ENCODE measurements at places on chromosomes 11 and 22.

DNA sequence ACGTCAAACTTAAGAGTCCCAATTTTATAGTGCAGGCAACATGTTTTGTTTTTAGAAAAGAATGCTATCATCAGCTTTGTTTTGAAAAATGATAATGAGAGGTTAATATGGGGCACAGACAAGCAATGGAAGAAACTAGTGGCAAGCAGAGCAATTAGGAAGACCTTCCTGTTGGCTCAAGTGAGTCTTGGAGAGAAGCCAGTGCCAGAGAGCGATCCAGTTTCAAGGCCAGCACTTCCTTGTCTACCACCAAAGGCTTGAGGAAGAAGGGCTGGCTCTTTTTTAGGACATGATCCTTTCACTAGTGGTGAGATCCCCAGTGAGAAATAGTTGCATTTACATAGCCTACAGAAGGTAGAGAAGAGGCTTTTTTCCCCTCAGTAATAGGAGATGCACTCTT, 1340.7 kb downstream of the LRRC4C start:
- no peak overlapping the region for H3K27ac ChIP-seq
- no peaks in the 10 kb centered on the region for H3K27me3 ChIP-seq
- no peak overlapping the region for H3K4me3 ChIP-seq
- no peaks in the 10 kb centered on the region for H3K4me1 ChIP-seq
- no peaks in the 10 kb centered on the region for H3K36me3 ChIP-seq
- no peak for DNase-seq

GRCh38 chr11:121494355-121495099, 41.8 kb upstream of the SORL1-AS1 start:
- peak overlapping the region; percentile 48 for H3K27ac ChIP-seq
- no peak overlapping the region for H3K4me3 ChIP-seq
- peaks cover 45% of the 10 kb centered on the region for H3K36me3 ChIP-seq
- no peaks in the 10 kb centered on the region for H3K27me3 ChIP-seq
- peaks cover 17% of the 10 kb centered on the region for H3K4me1 ChIP-seq

- H3K27ac ChIP-seq = no peak overlapping the region
- H3K4me1 ChIP-seq = no peaks in the 10 kb centered on the region
- H3K4me3 ChIP-seq = no peak overlapping the region
Observed at GRCh38 chr11:112523477-112523876, 262.8 kb upstream of the PLET1 start.

DNA sequence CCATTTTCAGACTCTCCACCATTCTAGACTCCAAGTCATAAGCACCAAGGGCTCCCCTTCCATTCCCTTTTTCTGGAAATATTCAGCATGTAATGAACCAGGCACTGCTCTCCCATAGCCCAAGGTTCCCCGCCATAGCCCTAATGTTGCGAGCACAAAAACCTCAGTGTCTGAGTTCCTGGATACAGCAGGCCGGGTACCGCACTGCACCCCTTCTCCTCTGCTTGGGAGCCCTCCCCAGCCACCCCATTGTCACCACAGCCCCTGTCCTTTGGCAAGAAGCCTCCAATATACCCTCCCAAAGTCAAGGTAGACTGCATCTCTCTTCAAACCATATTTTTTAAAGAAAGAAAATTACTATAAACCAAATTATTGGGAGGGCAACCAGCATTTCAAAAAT, 1341.1 kb downstream of the BRD1 start:
- no peak for DNase-seq
- no peak overlapping the region for H3K27ac ChIP-seq
- H3K36me3 ChIP-seq = no peaks in the 10 kb centered on the region
- no peak overlapping the region for H3K4me3 ChIP-seq
- peaks cover 14% of the 10 kb centered on the region for H3K27me3 ChIP-seq

DNA sequence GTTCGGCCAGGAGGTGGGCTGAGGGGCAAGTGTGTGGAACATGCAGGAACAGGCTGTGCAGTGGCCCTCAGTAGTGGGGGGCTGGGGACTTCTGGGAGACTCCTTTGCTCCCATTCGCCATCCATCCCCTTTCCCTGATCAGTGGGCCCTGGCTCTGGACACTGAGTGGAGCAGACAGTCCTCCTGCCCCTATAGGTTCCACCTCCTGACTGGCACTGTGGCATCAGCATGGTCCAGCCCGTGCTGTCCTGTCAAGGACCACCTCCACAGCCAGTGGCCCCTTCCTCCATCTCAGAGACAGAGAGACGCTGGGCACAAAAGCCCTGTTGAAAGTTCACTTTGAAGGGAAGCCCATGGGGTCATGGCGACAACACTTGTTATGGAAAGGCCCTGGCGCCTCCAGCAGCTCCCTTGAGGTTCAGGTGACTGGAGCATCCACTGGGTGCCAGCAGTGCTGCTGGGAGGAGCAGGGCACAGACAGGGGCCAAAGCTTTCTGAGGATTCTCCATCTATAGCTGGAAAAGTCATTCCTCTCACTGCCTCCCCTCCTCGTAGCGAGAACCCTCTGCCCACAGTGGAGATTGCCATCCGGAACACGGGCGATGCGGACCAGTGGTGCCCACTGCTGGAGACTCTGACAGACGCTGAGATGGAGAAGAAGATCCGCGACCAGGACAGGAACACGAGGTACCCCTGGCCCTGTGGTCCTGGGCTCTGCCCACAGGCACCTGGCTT, 5.6 kb downstream of the DERL3 start:
- H3K36me3 ChIP-seq = peaks cover 38% of the 10 kb centered on the region
- H3K4me3 ChIP-seq = no peak overlapping the region

- H3K36me3 ChIP-seq = no peaks in the 10 kb centered on the region
- DNase-seq = no peak
Observed at GRCh38 chr11:35950082-35950481, 6.2 kb downstream of the LDLRAD3 start.

- H3K27ac ChIP-seq = no peak overlapping the region
- no peak for DNase-seq
- no peaks in the 10 kb centered on the region for H3K27me3 ChIP-seq
Observed at GRCh38 chr22:23684026-23684425, 6.8 kb upstream of the RGL4 start.

GRCh38 chr22:19517919-19518611, 6.1 kb downstream of the CLDN5 start:
- H3K27ac ChIP-seq = no peak overlapping the region
- H3K4me3 ChIP-seq = no peak overlapping the region
- peaks cover 6% of the 10 kb centered on the region for H3K27me3 ChIP-seq
- H3K4me1 ChIP-seq = peaks cover 1% of the 10 kb centered on the region

DNA sequence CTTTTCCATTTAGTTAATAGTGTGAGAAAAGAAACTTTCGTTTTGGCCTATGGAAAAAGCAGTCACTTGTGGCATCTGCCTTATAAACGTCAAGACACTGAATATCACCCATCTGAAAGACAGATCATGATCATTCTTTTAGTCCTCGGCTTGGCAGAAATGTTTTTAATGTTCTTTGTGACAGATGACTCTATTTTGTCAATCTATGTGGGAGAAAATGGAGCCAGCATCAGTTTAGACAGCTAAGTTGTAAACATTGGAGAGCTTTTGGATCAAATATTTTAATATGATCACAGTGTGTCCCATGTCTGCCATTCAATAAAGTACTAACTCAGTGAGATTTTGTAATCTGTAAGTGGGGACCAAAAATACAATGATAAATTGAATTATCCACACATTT, 85.1 kb upstream of the LUZP2 start:
- no peak for DNase-seq
- no peaks in the 10 kb centered on the region for H3K27me3 ChIP-seq
- H3K4me1 ChIP-seq = no peaks in the 10 kb centered on the region
- H3K36me3 ChIP-seq = no peaks in the 10 kb centered on the region

GRCh38 chr11:8066036-8066910, 14.7 kb upstream of the TUB start:
- no peak for DNase-seq
- H3K4me1 ChIP-seq = no peaks in the 10 kb centered on the region
- H3K27ac ChIP-seq = no peak overlapping the region

- peaks cover 23% of the 10 kb centered on the region for H3K36me3 ChIP-seq
- H3K27me3 ChIP-seq = no peaks in the 10 kb centered on the region
- no peak for DNase-seq
Observed at GRCh38 chr11:47160753-47161133, 15.9 kb downstream of the ARFGAP2 start.

GRCh38 chr11:7413961-7414915, 71.1 kb upstream of the OLFML1 start:
- no peaks in the 10 kb centered on the region for H3K4me1 ChIP-seq
- no peaks in the 10 kb centered on the region for H3K36me3 ChIP-seq
- H3K27ac ChIP-seq = no peak overlapping the region
- peaks cover 3% of the 10 kb centered on the region for H3K27me3 ChIP-seq
- H3K4me3 ChIP-seq = no peak overlapping the region

DNA sequence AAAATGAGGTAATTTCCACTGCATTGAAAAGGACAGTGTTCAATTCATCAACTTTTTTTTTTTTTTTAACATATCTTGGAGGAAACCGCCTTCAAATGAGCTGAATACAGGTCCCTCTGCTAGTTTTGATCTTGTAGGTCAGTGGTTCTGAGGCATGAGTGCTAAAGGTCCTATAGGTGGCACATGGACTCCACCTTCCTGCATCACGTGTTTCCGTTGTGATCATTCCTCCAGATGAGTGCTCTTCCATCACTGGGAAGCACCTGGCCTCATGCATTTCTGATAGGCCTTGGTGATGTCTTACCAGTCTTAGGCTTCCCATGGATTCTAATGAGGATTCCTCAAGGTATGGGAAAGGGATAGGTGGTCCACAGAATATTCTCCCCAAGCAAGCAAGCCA, 37.8 kb downstream of the FDX1 start:
- no peaks in the 10 kb centered on the region for H3K27me3 ChIP-seq
- peaks cover 17% of the 10 kb centered on the region for H3K36me3 ChIP-seq
- DNase-seq = no peak
- no peak overlapping the region for H3K27ac ChIP-seq
- no peaks in the 10 kb centered on the region for H3K4me1 ChIP-seq
